A549 treated with GW870086 at 1 μM for 4 hours (cell line): ENCODE measurements at places on chromosomes 1 and 21. TPM values are rescaled to one million over a fixed set of nuclear protein-coding genes. Genes with fewer than 3 reads are reported as not detected.

EVA1B gene
- 11.7 to 24.8 TPM (median 22.8 TPM) in 5 replicates for total RNA-seq

ARID1A gene
- 34.2 to 37.1 TPM (median 35.4 TPM) in 5 replicates for total RNA-seq

CD34 gene
- not detected in 5 replicates for total RNA-seq

GJA9 gene
- 0.06 to 0.08 TPM (median 0.07 TPM) in 3 of 5 replicates, not detected in the others for total RNA-seq

CYP4A22 gene
- not detected in 5 replicates for total RNA-seq

SAMD13 gene
- 0.19 to 0.72 TPM (median 0.45 TPM) in 5 replicates for total RNA-seq

CR1L gene
- not detected in 5 replicates for total RNA-seq

PDE4B gene
- total RNA-seq: 8.5 to 11.7 TPM (median 10.9 TPM) in 5 replicates

FAM177B gene
- not detected in 5 replicates for total RNA-seq

FNDC5 gene
- 0.32 to 0.74 TPM (median 0.62 TPM) in 5 replicates for total RNA-seq

ATP1A4 gene
- not detected in 5 replicates for total RNA-seq

PIGR gene
- not detected in 5 replicates for total RNA-seq

ADAMTS4 gene
- 0.03 TPM in 1 of 5 replicates, not detected in the others for total RNA-seq

BTBD8 gene
- 0.51 to 0.84 TPM (median 0.57 TPM) in 5 replicates for total RNA-seq

APCS gene
- not detected in 5 replicates for total RNA-seq

CNKSR1 gene
- total RNA-seq: 0.20 to 0.50 TPM (median 0.32 TPM) in 5 replicates

RGS8 gene
- not detected in 5 replicates for total RNA-seq

OPRD1 gene
- 0.02 TPM in 3 of 5 replicates, not detected in the others for total RNA-seq

SPAG17 gene
- not detected in 5 replicates for total RNA-seq

EXTL1 gene
- total RNA-seq: 0.08 TPM in 1 of 5 replicates, not detected in the others

IFI44L gene
- total RNA-seq: 0.22 TPM in 2 of 5 replicates, not detected in the others

KDM5B gene
- 13.0 to 17.3 TPM (median 15.6 TPM) in 5 replicates for total RNA-seq

SH2D1B gene
- total RNA-seq: 0.10 to 0.15 TPM (median 0.10 TPM) in 5 replicates

HRNR gene
- total RNA-seq: 0.01 TPM in 1 of 5 replicates, not detected in the others

OR2T33 gene
- not detected in 5 replicates for total RNA-seq

UMODL1 gene
- not detected in 5 replicates for total RNA-seq

INPP5B gene
- total RNA-seq: 3.1 to 4.8 TPM (median 4.6 TPM) in 5 replicates

OLFML3 gene
- 3.4 to 5.4 TPM (median 4.0 TPM) in 5 replicates for total RNA-seq

PROX1 gene
- 0.03 to 0.26 TPM (median 0.12 TPM) in 5 replicates for total RNA-seq

CHD1L gene
- total RNA-seq: 30.5 to 34.5 TPM (median 33.1 TPM) in 5 replicates

PTPN7 gene
- total RNA-seq: not detected in 5 replicates

MPL gene
- total RNA-seq: 0.07 to 0.30 TPM in 2 of 5 replicates, not detected in the others

DLGAP3 gene
- total RNA-seq: 0.17 to 0.27 TPM (median 0.22 TPM) in 5 replicates

PADI2 gene
- total RNA-seq: 0.87 to 1.5 TPM (median 1.00 TPM) in 5 replicates

DHRS3 gene
- 42.4 to 56.0 TPM (median 54.9 TPM) in 5 replicates for total RNA-seq

POMGNT1 gene
- total RNA-seq: 34.3 to 49.7 TPM (median 48.4 TPM) in 5 replicates

ZMYND12 gene
- 0.37 to 0.49 TPM (median 0.40 TPM) in 4 of 5 replicates, not detected in the other for total RNA-seq

C1orf116 gene
- 4.0 to 5.3 TPM (median 4.9 TPM) in 5 replicates for total RNA-seq

MAP3K21 gene
- total RNA-seq: 6.8 to 10.5 TPM (median 9.5 TPM) in 5 replicates

LINGO4 gene
- total RNA-seq: not detected in 5 replicates

LHX4 gene
- total RNA-seq: 0.32 to 0.54 TPM (median 0.51 TPM) in 5 replicates

FAM110D gene
- total RNA-seq: 0.07 to 0.10 TPM (median 0.08 TPM) in 3 of 5 replicates, not detected in the others
